ENCODE measurements at places on chromosomes 6 and 20.
A peak's percentile ranks its signal among the peaks of the same experiment; 100 is the strongest.

DNA sequence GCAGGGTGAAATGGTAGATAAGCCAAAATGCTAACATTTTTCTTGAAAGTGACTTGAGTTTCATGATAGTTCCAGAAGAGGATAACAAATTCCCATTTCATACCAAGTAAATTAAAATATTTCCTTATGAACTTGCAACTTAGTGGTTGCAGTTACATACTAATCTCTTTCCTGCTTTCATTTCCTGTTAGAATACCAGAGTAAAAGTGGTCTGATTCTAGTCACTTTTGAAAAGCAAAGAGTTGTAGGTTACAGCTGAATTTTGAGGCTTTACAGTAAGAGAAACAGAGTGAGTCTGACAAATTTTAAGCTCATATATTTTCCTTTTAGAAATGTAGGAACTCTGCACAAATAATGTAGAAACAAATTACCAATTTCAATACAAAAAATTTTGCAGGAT is 117.4 kb downstream of the ZFAND3 start:
- DNase-seq = no peak

- DNase-seq = no peak
These were observed 192.7 kb downstream of the ARHGAP18 start for GRCh38 chr6:129517288-129517687.

- DNase-seq = peak; percentile 26
These were observed 160.5 kb downstream of the TTLL2 start for GRCh38 chr6:167485186-167485978.

- no peak for DNase-seq
These were observed 160.8 kb downstream of the UBE3D start for GRCh38 chr6:82904860-82905259.

DNA sequence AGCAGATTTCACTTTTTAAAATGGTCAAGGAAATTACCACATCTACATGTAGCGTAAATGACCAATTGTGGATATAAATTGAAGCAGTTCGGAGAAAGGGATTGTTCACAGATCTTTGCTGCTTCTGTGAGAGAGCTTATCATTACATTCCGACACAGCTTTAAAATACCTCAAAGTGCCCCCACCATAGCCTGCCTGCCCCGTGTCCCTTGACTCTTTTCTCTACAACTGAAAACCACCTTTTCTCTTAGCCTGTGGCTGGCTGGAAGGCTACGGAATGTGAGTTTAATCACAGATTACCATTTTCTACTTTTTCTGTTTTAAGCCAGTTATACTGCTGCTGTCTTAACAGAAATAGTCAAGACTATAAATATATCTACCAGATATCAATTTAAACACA is 347.2 kb upstream of the MAP3K7 start:
- no peak for DNase-seq

- DNase-seq = no peak
These were observed 95.8 kb upstream of the IRAK1BP1 start for GRCh38 chr6:78771586-78771985.

GRCh38 chr6:68229566-68229965 is 405.5 kb upstream of the ADGRB3 start:
- no peak for DNase-seq

- DNase-seq = no peak
These were observed 542.0 kb upstream of the MARCKS start for GRCh38 chr6:113315165-113315564.

- no peak for DNase-seq
These were observed 842.6 kb upstream of the MANEA start for GRCh38 chr6:94734751-94735150.

DNA sequence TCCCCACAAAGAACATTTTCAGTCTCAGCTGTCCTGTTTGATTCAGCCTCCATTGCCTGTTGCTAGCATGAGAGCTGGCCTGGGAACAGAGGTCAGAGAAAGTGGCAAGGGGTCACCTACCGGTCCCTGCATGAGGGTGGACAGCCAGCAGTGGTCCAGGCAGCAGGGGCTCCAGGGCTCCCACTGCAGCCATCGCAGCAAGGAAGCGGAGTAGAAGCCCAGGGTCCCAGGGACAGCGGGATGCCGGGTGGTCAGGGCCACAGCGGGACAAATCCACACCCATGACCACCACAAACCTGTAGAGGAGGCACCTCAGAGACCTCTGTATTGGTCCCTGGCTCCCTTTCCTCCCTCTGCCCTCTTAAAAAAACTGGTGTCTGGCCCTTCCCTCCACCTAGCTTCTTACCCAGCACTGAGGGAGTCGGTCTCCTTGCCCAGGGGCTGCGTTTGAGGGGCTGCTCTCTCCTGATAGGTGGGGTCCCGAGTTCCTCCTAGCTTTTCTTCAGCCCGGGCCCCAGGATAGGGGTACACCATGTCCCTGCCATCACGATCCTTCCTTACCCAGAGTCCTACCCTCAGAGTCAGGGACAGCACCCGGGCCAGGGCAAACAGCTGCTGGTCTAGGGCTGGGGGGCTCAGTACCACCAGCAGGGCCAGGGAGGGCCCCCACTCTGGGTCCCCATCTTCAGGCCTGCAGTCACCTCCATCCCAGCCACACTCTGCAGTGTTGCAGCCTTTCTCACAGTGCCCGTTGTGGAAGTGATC is 8.4 kb upstream of the GPSM3 start:
- DNase-seq = no peak

DNA sequence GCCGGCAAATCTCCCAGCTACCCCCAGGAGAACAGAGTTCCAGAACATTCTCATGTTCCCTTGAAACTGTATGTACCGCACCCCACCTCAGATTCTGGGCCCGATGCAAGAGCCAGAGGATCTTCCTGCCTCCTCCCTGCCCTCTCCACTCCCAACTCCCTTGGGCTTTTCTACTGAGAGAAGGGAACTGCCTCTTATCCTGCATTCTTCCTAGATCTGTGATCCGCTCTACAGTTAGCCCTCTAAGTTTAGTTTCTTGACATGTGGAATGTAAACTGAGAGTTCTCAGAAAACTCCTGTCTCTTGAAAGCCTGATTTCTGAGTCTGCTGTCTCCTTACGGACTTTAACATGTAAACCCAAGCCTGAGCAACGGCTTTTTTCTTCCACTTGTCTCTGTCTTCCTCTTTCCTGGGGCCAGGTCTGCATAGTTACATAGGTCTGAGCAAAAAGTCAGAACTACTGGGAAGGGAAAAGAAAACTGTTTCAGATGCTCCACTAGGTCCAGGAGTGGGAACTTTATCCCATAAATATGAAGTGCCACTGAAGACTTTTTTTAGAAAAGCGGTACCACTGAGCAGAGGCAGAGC is 86.5 kb upstream of the TNFAIP3 start:
- DNase-seq = no peak

GRCh38 chr6:124040655-124041054 is 237.0 kb downstream of the NKAIN2 start:
- DNase-seq = no peak

GRCh38 chr6:3090013-3090412 is 21.7 kb downstream of the RIPK1 start:
- DNase-seq = no peak

DNA sequence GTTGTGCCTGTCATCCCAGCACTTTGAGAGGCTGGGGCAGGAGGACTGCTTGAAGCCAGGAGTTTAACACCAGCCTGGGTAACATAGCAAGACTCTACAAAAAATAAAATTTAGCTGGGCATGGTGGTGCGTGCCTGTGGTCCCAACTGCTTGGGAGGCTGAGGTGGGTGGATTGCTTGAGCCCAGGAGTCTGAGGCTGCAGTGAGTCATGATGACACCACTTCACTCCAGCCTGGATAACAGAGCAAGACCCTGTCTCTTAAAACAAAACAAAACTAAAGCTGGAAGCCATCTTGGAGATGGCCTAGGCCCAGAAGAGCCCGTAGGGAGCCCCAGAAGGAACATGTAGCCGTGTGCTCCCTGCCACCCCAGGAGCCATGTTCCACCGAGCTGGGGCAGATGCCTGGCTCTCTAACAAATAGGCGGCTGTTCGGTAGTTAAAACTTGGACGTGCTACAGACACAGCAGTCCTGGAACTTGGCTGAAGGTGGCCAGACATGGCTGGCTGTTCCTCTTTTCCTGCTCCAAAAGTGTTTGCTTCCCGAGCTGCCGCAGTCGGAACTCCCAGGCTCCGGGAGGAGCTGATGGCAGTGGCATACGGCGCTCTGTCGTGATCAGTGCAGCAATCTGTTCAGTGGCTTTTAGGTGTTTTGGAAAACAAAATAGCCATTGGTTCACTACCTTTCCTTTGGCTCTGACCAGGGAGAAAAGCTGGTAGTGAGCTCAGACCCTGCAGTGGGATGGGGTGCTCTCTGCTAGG is 37.0 kb downstream of the DYNLT1 start:
- no peak for DNase-seq

- DNase-seq = peak; percentile 59
These were observed 5.2 kb upstream of the NRSN2 start for GRCh38 chr20:341682-342081.

- peak; percentile 89 for DNase-seq
These were observed 11.5 kb upstream of the CDKN1A start for GRCh38 chr6:36666826-36667591.

GRCh38 chr6:72724545-72724944 is 102.7 kb downstream of the KCNQ5 start:
- no peak for DNase-seq

DNA sequence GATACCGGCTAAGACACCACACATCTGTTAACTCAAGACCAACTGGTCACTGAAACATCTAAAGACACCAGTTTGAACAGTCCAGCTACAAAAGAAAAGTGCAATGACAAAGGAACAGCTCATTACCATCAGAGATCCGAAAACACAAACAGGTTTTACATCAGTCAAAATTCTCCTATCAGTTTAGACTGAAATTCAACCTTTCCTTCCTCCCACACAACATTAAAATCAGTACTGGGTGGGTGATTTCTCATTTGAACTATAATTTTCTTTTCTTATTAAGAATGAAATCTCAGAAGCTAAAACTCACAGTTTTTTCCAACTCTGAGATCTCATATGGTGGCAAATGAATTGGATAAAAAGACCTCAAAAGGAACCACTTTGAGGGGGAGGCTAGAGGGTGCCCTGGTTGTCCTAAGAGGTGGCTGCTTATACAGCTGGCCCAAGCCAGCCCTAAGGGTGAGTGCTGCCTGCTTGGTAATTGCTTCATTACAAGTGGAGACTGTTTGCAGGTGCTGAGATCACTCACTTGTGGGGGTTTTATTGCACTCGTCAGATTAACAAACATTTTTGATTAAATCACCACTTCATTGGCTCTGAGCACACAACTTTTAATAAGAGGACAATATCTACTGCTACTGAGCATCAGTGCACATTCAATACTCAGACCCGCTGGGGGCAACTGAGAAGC is 4.3 kb downstream of the CCDC167 start:
- DNase-seq = no peak

DNA sequence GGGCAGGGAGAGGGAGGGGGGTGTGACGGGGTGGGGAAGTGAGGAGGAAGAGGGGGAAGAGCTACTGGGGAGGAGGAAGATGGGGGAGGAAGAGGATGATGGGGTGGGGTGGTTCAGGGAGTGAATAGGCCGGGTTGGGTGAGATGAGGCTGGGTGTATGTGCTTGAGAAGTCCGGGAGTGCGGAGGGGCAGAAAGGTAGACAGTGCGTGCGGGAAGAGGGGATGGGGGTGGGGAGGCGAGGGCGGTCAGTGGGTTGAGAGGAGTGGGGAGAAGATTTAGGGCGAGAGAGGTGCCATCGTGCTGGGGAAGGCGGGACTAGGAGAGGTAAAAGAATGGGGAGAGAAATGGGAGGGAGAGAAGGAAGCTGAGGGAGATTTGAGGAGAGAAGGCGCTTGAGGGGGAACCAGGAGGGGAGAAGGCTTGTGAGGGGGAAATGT is 30.9 kb upstream of the NOTCH4 start:
- DNase-seq = no peak

- DNase-seq = no peak
These were observed 13.8 kb downstream of the ITPR3 start for GRCh38 chr6:33634946-33635345.

- no peak for DNase-seq
These were observed at the start of gene VIP for GRCh38 chr6:152750694-152751093. Gene VIP, plus strand, starts transcription at chr6:152750797. Its CDS starts 1,381 bp downstream, at chr6:152752178.

DNA sequence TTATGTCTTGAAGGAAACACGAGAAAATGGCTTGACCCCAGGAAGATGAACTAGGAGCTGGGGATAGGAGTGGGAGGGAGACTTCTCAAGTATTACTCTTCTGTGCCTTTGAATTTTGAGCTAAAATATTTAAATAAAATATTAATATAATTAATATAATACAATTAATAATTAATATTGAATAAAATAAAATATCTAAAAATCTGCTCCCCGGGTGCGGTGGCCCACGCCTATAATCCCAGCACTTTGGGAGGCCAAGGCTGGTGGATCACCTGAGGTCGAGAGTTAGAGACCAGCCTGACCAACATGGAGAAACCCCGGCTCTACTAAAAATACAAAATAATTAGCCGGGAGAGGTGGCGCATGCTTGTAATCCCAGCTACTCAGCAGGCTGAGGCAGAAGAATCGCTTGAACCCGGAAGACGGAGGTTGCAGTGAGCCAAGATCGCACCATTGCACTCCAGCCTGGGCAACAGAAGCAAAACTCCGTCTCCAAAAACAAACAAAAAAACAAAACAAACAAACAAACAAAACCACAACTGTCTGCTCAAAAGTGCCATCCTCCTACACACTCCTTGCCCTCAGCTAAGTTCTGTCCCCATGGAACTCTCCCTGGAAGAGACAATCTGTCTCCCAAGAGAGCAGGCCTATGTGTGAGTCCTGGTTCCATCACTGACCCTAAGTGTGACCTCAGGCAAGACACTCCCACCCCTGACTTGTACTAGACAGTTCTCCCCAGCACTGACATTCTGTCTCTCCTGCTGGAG is 13.7 kb upstream of the TRIB3 start:
- no peak for DNase-seq

DNA sequence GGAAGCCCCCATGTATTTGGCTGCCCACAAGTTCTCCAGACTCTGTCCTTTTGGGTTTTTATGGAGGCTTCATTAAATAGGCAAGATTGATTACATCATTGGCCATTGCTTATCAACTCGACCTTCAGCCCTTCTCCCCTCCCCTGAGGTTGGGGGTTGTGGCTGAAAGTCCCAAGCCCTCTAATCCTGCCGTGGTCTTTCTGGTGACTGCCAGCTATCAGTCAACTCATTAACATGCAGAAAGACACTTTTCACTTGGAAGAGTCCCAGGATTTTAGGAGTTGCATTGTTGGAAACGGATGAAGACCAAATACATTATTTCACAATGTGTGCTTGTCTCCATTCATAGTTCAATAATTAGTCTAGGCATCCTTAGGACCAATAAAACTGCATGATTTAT is 9.5 kb downstream of the CDC5L start:
- no peak for DNase-seq

- DNase-seq = peak; percentile 7
These were observed 327.0 kb downstream of the BMP2 start for GRCh38 chr20:7094438-7094997.

- no peak for DNase-seq
These were observed 1.2 kb upstream of the ULBP2 start for GRCh38 chr6:149940672-149940982.

GRCh38 chr20:49699200-49699992 is 14.3 kb downstream of the B4GALT5 start:
- DNase-seq = peak; percentile 72

GRCh38 chr6:122143813-122144601 is 255.4 kb upstream of the HSF2 start:
- no peak for DNase-seq

DNA sequence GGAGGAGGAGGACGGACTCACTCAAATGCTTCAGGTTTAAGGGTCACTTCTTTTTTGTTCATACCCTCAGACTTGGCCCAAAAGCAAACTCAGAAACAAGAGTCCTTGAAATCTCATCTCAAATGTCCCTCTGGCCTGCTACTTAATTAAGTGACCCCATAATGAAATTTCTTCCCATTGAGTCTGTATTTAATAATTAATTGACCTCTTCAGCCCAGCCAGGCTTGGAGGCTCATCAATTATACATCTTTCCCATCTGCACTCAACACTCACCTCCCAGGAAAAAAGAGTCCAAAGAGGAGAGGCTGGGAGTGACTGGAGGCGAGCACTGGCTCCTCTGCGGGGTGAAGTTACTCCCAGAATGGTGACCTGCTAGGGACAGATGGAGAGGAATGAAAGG is 90.5 kb upstream of the EYA2 start:
- DNase-seq = no peak
